ENCODE measurements at places on chromosomes 13 and 19. TPM values are rescaled to one million over a fixed set of nuclear protein-coding genes. Genes with fewer than 3 reads are reported as not detected.

CLDND2 gene
- total RNA-seq, result not detected

ATP8A2 gene
- 64.2 TPM for total RNA-seq

INSL3 gene
- total RNA-seq, result not detected

LGI4 gene
- 5.2 TPM for total RNA-seq

PTPRH gene
- not detected for total RNA-seq

UQCR11 gene
- 30.7 TPM for total RNA-seq

CYP4F11 gene
- total RNA-seq, result not detected

TYROBP gene
- 2.5 TPM for total RNA-seq

ZNF69 gene
- 27.5 TPM for total RNA-seq

GRK1 gene
- total RNA-seq, result 1.2 TPM

NALCN gene
- total RNA-seq, result 27.8 TPM

CDX2 gene
- total RNA-seq, result not detected

LAIR1 gene
- total RNA-seq, result 0.98 TPM

Measured in temporal lobe (tissue), 4 donors.